H7 (cell line): ENCODE measurements at places on chromosomes 16 and 17. TPM values are rescaled to one million over a fixed set of nuclear protein-coding genes. Genes with fewer than 3 reads are reported as not detected.

GRCh38 chr17:49165143-49165542, 32.6 kb downstream of the B4GALNT2 start:
- no peak for DNase-seq

DNA sequence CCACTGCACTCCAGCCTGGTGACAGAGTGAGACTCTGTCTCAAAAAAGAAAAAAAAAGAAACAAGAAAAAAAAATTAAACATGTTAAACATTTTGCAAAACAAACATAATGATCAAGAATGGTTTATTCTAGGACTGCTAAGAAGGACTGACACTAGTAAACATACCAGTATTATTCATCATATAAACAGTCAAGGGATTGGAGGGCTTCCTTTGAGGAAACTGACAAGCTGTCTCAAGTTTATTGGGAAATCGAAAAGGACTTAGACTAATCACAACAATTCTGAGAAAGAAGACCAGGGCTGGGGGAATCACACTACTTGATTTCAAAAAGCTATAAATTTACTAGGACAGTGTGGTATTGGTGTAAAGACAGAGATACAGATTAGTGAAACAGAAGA, 75.5 kb downstream of the MYH10 start:
- no peak for DNase-seq

- no peak for DNase-seq
These were observed 36.3 kb upstream of the TEKT1 start for GRCh38 chr17:6867849-6868248.

DNA sequence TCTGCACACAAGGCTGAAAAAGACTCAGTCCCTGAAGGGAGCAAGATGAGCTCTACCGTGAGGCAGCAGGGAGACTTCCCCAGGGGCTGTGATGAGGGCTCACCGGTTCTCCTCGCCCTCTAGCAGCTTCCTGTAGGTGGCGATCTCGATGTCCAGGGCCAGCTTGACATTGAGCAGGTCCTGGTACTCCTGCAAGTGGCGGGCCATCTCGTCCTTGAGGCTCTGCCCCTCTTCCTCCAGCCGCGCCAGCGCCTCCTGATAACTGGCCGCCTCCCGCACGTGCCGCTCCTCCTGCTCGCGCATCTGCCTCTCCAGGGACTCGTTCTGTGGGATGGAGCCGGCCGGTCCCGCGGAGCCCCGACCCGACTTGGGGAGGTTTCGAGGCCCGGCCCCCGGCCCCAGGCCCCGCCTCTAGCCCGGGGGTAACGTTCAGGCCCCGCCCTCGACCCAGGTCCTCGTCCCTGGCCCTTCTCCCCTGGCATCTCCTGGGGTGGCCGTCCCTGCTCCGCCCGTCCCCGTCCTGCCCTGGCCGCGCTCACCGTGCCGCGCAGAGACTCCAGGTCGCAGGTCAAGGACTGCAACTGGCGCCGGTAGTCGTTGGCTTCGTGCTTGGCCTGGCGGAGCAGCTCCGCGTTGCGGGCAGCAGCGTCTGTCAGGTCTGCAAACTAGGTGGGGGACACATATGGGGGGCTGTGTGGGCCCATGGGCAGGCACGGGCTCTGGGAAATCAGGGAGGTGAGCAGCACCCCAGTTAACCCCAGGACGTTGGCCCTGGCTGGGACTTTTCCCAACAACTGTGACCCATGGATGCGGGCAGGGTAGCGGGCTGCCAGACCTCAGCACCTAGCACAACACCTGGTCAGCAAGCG, 3.9 kb downstream of the GFAP start:
- DNase-seq = peak; percentile 96

- no peak for DNase-seq
These were observed 26.3 kb downstream of the ZC3H18 start for GRCh38 chr16:88596483-88596882.

GJD3 gene
- total RNA-seq = 0.38 and 1.2 TPM in 2 replicates

DNA sequence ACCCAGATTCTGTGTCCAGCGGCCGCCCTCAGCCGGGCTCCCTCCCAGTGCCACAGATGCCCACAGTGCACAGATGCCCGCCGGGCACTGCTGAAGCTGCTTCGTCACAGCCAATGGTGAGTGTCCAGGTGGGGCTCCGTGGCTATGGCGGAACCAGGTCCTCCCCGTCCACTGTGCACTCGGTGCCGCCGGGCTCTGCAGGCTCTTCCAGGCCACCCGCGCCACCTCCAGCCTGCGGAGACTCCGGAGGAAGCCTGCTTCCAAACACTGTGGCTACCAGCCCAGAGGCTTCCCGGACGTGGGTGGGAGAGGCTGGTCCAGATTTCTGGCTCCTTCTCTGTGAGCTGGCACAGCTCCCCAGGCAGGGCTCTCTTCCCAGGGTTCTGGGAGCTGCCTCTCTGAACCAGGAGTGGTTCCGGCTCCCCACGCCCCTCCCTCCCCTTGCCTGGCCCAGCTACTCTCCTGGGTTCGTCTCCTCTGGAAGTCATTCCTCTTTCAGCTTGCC, 2.8 kb upstream of the PYCR1 start:
- DNase-seq = no peak

GRCh38 chr16:71407731-71408130, 34.1 kb downstream of the TLE7 start:
- no peak for DNase-seq

- DNase-seq = peak; percentile 99
These were observed 5.8 kb upstream of the CBX4 start for GRCh38 chr17:79844869-79845600.
